ENCODE measurements at places on chromosomes 1 and 21.

- DNase-seq, result no peak
Measured at GRCh38 chr1:76073481-76073880, 1.1 kb upstream of the ST6GALNAC3 start.

DNA sequence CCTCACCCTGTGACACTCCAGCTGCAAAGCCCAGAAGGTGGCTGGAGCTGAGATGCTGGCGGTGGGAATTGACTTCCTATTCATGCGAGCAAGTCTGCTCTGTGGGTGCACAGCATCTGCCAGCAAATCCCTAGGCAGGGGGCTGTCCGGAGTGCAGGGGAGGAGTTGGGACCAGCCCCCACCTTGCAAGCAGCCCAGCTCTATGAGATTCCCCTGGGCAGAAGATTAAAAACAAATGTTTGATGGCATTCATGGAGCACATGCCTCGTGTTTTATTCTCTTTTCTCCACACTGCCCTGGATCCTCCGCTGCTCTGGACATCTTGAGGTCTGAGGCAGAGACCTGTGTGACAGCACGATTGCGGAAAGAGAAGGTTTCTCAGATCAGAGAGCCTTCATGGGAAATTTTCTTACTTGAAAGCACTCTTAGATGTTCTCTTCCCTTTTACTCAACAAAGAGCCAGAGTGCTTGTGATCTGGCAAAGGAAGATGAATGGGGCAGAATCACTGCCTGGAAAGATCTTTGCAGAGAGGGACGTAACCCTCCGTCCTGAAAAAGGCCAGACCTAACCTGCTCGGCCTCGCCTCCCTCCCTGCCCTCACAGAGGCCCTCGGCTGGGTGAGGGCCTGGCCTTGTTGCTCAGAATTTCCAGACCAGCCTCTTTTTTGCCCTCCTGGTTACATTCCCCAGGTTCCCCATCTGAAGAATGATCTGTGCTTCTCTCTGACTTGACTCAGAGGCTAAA lies 597.1 kb downstream of the KIF26B start:
- DNase-seq, result no peak

GRCh38 chr1:174942547-174943255 lies 57.0 kb upstream of the CACYBP start:
- no peak for DNase-seq

GRCh38 chr1:197234581-197234980 lies 33.5 kb upstream of the CRB1 start:
- no peak for DNase-seq

DNA sequence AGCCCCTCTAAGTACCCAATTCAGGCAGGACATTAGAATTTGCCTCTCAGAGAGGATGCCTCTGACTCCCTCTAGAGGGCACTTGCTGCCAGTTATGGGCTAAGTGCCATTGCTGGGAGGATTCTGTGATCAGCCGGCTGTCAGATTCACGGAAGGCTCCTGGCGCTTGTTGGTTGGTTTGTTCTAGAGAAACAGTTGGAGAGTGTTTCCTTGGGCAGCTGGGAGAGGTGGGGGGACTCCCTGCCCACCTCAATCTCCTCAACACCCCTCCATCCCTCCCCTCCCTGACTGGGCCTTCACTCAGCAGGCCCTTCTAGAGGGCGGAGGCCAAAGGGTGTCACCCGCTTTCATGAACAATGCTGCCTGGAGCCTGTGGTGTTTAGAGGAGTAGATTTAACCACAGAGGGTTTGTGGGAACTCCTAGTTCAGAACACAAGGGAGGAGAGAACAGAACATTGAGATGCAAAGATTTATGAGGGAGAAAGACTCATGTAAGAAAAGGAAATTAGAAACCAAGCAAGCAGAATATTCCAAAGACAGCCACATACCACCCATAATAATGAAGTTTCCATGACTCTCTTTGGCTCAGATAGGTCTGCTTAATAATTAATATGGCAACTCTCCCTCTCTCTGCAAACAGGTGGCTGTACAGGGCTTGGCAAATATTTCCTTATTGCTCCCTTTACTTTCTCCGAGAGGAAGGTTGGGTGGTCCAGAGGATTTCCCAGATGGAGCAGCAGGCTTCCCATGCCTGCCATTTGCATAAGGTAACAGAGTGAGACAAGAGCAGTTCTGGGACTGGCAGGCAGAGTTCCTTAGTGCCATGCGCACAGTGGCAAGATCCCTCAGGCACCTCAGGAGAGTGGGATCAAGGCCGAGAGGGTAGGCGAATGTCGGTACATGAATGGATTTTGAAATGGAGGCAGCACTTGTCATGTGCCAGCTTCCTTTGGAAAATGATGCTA lies 30.0 kb upstream of the ACP6 start:
- peak; percentile 62 for DNase-seq

DNA sequence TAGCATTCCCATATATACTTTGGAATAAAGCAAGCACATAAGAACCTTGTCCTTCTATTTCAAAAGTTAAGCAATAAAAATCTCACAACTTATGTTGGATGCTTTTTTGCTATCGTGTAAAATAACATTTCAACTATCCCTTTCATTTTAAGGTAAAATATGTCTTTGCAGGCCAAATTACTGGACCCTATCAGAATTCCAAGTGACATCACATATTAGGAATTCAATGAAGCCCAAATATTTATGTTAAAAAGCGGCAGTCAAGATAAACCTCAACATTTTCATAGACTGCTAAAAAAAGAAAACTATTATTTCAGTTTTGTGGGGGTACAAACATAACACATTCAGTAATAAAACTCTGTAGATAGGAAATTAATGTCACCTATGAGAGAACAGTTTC lies 252.0 kb downstream of the KCTD3 start:
- DNase-seq, result no peak
